ENCODE measurements at places on chromosomes 7 and 10.

DNA sequence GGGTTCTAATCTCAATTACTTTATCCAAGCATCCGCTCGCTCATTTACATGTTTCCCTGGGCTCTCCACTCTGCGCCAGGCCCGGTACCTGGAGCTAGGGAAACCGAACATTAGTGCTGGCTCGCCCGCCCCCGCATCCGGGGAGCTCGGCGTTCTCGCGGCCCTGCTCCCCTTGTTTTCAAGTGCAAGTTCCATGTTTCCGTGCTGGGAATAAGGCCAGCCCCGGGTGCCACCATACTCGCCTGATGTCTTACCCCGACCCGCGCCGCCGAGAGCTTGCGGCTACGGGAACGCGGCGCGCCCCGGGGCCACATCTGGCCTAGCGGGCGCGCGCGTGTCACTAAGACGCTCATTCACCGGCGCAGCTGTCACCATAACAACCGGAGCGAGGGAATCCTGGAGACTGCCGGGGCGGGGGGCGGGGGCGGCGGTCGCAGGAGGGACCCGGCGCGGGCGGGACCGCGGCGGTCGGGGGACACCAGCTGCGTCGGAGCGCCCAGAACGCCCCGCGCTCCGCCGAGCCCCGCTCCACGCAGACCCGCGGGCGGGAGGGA is at the start of gene NEURL1:
Gene NEURL1, plus strand, starts transcription at position 344 of the 554 bp plus-strand sequence. CDS start 683 bp downstream, outside the sequence.
- DNase-seq: no peak

DNA sequence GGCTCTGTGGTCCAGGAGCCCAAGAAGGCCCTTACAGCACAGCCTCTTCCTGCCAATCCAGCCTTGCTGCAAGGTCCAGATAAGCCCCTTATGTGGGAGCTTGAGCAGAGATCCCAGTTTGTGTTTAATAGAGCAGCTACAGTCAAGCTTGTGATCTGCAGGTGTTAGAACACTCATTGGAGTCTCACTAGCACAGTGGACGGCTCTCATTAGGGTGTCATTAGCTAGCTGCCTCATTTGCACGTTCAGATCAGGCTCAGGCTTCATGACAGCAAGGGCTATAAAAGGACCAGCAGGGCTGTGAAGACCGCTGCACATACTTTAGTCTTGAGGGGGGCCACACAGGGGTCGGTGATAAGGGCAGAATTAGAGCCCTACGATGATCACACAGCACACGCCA is 443.2 kb downstream of the RPS24 start:
- DNase-seq: no peak

- no peak for DNase-seq
Measured at GRCh38 chr10:11444531-11445228, 166.8 kb downstream of the USP6NL start.

DNA sequence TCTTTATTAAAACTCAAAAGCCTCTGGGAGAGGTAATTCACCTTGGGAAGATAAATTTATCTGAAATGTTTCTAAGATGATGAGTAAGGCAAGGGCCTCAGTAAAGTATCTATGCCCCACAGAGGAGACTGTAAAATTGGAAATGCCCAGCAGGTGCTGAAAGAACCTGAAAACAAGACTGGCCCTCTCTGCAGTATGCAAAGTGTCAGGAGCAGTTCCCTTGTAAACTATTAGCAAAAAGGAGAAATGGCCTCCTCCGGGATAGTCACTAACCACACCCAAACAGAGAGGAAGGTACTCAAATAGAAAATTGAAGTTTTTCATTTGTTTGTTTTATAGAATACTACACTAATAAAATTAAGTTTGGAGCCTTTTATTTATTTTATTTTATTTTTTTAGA is 81.2 kb downstream of the FZD1 start:
- no peak for DNase-seq

GRCh38 chr10:50740293-50740648 is 535 bp downstream of the ASAH2B start:
- DNase-seq: no peak

DNA sequence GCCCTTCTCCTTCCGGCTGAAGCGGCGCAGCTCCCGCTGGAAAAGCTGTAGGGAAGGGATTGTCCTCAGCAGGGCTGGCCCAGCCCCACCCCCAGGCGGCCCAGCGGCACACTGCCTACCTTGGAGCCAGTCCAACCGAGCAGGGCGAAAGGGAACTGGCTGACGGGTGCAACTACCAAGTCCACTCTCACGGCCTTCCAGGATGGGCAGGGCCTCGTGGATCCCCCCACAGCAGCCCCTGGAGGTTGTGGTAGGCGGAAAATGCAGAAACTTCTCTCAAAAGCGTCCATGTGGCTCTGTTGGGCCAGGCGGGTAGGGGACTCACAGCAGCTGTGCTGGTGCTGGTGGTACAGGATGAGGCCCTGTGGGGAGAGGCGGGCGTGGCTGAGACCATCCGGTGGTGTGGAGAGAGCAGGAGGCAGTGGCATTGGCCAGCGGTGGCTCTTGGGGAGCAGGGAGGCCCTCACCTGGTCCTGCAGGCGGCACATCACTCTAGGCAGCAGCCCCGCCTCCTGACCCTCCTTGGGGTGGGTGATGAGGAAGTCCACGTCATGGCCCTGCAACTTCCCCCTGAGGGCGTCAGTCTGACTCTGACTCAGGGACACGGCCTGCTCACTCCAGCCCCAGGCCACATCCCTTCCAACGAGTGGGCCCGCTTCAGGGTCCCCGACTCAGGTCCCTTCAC is 8.4 kb upstream of the PGAM2 start:
- DNase-seq: peak; percentile 89

Data from HL-60 (cell line).